ENCODE measurements at places on chromosomes 4 and X.
A peak's percentile ranks its signal among the peaks of the same experiment; 100 is the strongest.

DNA sequence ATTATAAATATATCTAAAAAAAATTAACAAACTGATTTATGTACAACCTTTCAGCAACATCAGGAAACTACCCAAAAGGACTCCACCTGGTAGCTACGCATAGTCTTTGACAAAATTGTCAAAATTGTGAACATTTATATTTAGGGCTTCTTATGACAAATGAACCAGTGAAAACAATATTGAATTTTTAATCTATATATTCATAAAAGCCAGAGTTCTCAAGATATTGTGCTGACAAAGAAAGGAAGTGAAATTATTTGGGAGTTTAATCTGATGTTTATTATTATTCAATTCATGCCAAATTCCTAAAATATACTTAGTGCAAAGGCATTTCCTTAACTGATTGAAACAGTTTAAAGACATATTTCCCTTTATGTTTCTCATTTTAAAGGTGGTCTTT, 5.3 kb upstream of the SULT1B1 start:
- DNase-seq: no peak

DNA sequence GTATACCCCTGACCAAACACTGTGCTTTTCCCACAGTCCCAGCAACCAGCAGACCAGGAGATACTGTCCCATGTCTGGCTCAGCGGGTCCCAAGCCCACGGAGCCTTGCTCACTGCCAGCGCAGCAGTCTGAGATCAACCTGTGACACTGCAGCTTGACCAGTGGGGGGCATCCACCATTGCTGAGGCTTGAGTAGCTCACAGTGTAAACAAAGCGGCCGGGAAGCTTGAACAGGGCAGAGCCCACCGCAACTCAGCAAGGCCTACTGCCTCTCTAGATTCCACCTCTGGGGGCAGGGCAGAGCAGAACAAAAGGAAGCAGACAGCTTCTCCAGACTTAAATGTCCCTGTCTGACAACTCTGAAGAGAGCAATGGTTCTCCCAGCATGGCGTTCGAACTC, 58.1 kb downstream of the SLC10A6 start:
- no peak for DNase-seq

- DNase-seq: no peak
These were observed 129.1 kb upstream of the PACRGL start for GRCh38 chr4:20570981-20571715.

DNA sequence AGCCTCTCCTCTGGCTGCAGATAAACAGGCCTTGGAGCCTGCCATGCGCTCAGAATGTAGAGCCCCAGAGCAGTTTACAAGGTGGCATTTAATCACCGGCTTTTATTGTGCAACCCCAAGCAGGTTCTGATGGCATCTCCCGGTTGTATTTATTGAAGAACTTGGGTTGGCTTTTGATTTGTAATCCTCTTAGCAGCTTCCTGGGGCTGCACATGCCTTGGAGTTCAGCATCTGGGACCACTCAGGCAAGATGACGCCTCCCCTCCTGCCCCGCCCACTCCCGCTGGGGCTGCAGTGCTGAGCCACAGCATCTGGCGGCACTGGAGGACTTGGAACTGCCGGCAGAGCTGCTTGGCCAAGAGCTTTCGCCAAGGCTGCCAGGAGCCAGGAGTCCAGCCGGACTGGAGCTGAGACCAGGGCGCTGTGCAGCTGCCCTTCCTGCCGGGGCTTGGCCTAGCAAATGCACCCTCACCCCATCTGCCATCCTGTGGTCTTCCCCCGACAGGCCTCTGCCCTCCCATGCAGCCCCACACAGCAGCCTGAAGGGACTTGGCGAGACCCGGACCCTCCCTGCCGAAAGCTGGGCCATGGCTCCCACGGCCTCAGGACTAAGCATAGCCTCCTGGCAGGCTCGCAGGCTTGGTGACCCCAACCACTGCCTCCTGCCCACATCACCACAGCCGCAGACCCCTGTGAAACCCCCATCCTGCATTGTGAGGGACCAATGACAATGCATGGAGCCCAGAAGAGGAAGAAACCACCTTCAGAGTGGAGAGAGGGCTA, 5.4 kb downstream of the HTRA3 start:
- no peak for DNase-seq

DNA sequence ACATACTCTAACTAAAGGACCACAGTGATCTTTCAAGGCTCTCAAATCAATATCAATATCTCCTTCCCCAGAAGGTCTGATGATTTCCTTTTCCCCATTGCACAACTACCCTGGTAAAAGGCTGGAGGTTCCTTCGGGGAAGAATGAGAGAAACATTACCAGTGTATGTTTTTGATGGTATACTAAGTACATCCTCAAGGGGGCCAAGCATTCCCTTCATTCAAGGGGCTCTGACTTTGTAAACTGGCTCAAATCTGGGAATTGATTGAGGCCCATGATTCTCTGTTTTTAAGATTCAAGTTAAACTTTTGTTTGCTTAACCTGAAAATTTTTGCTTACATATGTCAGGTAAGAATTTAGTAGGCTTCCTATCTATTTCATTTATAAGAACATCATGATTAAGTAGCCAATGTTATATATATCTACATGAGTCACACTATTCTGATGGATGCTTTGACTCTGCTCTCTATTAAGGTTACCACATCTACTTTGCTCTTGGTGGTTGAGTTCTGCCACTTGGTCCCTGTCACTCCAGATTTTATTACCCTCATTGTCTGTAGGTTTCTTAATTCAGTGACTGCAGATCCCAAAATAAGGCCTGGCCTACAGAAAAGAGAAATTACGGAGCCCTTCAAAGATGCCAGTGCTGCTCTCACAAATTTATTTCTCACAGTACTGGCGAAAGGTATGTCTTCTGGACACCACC, 16.4 kb upstream of the GUCY1B1 start:
- DNase-seq: no peak

GRCh38 chr4:140637836-140638235, 69.1 kb upstream of the UCP1 start:
- DNase-seq: peak; percentile 63

DNA sequence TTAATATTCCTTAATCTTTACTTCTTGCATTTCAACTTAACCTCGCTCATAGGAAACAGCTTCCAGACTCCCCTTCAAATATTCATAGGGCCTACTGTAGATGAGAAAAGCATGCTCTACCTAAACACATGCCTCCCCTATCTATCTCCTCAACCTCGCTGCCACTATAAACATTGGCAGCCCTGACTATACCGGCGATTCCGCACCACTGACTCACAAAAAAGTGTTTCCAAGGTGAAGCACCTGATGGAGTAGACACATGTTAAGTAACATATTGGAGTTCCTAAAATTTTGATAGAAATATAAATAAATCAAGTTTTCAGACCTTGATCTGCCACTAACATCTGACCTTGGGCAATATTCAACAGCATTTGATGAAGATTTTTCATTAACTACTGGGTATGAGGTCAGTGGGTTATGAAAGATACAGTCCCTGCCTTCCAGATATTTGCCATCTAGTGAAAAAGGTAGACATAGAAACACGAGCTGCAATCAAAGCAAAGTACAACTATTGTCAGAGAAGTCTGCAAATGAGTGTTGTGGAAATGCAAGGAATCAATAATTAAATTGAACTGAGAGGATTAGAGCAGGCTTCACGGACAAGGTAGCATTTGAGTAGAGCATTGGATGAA, 184.2 kb downstream of the MAML3 start:
- no peak for DNase-seq

- peak; percentile 49 for DNase-seq
These were observed 47.8 kb upstream of the HSD17B10 start for GRCh38 chrX:53481816-53482465.

DNA sequence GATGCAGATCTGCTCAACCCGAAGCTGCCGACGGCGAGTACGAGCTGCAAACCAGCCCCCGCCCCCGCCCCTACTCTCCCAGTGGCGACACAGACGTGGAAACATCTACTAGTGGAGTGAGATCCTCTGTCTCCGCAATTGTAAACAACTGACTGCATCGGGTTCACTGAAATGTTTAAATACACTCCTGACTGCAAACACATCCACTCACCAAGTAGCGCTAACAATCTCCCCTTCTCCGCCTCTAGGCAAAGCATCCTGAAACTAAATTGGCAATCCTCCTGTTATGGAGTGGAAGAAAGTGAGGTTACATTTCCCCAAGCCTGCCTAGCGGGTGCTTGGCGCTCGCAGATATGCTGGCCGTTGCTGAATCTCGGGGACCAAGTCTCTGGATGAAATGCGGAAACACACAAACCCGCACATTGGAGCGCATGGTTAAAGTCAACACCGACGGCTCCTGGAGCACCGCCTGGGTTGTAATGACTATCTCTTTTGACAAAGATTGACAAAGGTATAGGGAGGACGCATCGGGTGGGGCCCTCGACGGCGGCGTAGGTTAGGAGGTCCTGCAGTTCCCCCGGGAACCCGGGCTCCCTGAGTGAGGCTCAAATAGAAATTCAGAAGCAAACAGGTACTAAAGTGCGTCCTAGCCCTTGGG, 117.0 kb upstream of the TEX13C start:
- DNase-seq: no peak
